ENCODE measurements at places on chromosomes 2 and 18. TPM values are rescaled to one million over a fixed set of nuclear protein-coding genes. Genes with fewer than 3 reads are reported as not detected.
A peak's percentile ranks its signal among the peaks of the same experiment; 100 is the strongest.

DNA sequence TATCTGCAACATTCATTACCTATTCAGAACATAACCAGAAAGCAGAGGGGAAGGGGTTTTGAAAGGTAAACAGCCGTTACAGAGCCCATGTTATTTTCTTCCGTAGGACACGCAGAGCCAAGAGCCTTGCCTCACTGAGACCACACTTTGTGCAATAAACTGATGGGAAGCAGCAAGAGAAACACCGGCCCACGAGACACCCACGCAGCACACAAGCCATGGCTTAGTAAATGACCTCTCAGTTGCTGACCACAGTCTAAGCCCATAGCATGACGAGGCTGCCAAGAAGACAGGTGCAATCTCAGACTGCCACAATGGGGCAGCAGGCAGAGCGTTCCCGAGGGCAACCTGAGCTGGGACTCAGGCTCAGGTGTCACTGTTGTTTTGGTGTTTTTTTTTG lies 59.6 kb downstream of the CABYR start:
- H3K27me3 ChIP-seq: no peaks in the 10 kb centered on the region
- H3K36me3 ChIP-seq: no peaks in the 10 kb centered on the region
- no peak overlapping the region for H3K4me3 ChIP-seq
- no peak overlapping the region for H3K27ac ChIP-seq
- peaks cover 22% of the 10 kb centered on the region for H3K4me1 ChIP-seq

DNA sequence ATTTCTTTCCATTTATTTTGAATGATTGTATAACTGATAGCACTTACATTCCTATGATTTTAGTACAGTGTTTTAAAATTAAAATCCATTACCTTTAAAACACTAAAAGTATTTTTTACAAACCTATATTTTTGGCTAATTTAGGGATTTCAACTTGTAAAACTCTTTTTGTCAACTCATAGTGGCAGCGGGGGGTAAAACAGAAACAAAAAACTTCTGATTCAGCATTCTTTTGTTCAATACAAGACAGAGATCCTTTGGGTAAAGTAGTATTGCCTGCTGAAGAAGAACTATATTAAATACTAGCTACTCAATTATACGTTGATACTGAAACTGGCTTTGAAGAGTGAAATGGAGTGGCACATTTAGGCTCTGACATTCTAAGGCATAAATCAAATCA lies 437.4 kb upstream of the CDH19 start:
- no peaks in the 10 kb centered on the region for H3K36me3 ChIP-seq
- DNase-seq: no peak
- H3K4me3 ChIP-seq: no peak overlapping the region
- no peaks in the 10 kb centered on the region for H3K27me3 ChIP-seq
- H3K27ac ChIP-seq: no peak overlapping the region
- no peaks in the 10 kb centered on the region for H3K4me1 ChIP-seq

DNA sequence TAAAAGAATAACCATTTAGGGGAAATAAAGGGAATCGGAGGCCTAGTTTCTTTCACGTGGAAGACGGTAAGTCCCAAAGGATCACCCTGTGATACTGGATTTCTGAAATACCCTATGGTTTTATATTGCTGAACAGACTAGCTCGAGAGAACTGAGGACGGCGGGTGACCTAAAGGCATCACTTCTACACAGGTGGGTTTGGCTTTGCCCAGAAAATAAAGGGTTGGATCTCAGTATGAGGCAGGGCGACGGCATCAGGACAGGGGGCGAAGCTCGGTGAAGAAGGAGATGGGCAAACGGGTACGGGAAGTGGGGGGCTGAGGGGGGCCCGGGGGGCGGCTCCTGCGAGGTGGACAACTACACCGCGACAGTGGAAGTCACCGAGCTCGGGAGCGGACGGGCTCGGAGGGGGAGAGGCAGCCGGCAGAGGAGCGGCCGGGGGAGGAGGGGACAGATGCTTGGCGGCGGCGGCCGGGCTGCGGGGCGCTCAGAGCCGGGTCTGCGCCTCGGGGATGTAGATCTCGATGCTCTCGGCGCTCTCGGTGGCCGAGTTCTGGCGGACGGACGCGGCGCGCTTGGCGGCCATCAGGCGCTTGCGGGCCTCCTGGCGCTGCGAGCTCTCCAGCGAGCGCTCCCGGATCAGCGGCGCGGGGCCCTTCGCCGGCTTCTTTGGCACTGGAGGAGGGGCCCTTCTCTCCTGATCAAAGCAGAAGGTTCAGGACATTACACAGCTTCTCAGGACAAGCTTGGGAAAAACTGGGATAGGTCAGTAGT lies 48.9 kb downstream of the TGIF1 start:
- H3K27ac ChIP-seq: no peak overlapping the region
- peaks cover 25% of the 10 kb centered on the region for H3K27me3 ChIP-seq
- peak; percentile 53 for DNase-seq
- H3K36me3 ChIP-seq: no peaks in the 10 kb centered on the region

The QPCT gene
- not detected for total RNA-seq

- DNase-seq: no peak
- H3K36me3 ChIP-seq: no peaks in the 10 kb centered on the region
Observed at GRCh38 chr2:238591732-238592131, 165.0 kb downstream of the ASB1 start.

DNA sequence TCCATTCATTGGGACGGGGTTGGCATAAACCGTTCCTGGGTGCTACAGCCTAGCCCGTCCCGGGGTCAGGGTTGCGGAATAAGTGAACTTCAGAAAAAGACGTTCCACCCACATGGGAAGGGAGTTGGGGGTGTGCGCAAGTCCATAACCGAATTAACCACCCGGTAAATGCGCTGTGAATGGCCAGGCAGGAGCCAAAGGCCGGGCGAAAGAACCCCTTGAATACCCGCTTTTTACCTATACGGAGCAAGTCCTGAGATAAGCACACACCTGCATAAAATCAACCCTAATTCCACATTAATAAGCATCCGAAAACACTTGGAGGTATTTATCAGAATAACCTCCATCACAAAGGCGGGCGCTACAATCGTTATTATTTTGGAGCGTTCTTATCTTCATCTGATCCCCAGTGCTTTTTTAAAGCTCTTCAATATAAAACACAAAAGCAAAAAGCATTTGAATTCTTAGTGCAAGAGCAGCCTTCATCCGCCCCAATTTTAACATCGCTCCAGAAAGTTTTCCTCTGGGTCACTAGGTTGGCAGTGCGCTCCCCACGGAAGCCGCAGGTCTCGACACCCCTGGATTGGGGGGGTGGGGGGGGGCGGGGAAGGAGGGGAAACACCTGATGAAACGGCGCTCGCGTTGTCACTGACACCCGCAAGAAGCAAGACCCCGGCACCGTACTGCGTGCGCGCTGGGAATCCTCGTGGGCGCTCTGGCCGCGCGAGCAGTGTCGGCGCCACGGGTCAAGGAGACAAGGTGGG lies 1.2 kb downstream of the SATB2 start:
- H3K27me3 ChIP-seq: peaks cover 80% of the 10 kb centered on the region
- H3K36me3 ChIP-seq: no peaks in the 10 kb centered on the region
- H3K4me3 ChIP-seq: peak overlapping the region; percentile 92
- H3K27ac ChIP-seq: no peak overlapping the region
- DNase-seq: no peak
- peaks cover 30% of the 10 kb centered on the region for H3K4me1 ChIP-seq

DNA sequence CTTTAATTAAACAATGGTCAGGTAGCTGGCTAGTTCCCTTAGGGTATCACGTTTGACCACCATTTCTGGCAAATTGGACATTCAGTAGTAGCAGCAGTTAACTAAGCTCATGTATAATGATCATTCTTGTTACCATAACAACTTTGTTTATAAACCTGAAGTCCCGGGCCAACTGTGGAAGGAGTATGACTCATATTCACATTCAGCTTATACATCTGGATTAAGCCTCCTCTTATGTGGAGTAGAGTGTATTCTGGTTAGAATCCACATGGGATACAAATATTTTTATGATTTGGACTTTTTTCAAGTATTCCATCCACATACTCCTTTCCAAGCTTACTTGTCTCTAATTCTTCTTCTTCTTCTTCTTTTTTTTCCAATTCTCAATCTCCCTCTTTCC lies 70.3 kb upstream of the ZSWIM2 start:
- H3K36me3 ChIP-seq: no peaks in the 10 kb centered on the region
- no peak overlapping the region for H3K27ac ChIP-seq
- H3K27me3 ChIP-seq: no peaks in the 10 kb centered on the region
- no peak overlapping the region for H3K4me3 ChIP-seq
- DNase-seq: no peak
- no peaks in the 10 kb centered on the region for H3K4me1 ChIP-seq

The PKP4 gene
- 42.7 TPM for total RNA-seq

DNA sequence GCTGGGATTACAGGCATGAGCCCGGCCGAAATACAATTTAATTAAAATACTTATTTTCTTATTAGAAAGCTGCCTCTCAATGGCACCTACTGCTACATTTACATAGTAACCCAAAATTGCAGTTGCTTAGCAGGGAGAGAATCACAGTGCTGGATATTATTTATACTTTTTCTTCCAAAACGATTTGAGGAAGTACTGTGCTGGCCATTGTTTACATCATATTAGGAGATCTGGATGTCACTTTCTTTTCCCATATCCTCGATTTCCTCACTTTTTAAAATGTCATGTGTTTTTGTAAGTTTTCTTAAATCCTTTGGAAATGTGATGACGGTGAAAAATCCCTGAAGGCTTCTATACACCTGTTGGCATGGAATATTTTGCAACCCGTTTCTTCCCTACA lies 3.4 kb upstream of the SP3 start:
- peaks cover 5% of the 10 kb centered on the region for H3K27me3 ChIP-seq
- peaks cover 12% of the 10 kb centered on the region for H3K4me1 ChIP-seq
- H3K27ac ChIP-seq: no peak overlapping the region
- no peak for DNase-seq
- H3K36me3 ChIP-seq: no peaks in the 10 kb centered on the region

All from neural crest cell (in vitro differentiated cells).